Stimulated activated CD8-positive, alpha-beta memory T cell treated with anti-CD3 and anti-CD28 coated beads, Interleukin-2, amount 100 ng/mL, for 48 hours (primary cell): ENCODE measurements at places on chromosomes 1 and 21.

DNA sequence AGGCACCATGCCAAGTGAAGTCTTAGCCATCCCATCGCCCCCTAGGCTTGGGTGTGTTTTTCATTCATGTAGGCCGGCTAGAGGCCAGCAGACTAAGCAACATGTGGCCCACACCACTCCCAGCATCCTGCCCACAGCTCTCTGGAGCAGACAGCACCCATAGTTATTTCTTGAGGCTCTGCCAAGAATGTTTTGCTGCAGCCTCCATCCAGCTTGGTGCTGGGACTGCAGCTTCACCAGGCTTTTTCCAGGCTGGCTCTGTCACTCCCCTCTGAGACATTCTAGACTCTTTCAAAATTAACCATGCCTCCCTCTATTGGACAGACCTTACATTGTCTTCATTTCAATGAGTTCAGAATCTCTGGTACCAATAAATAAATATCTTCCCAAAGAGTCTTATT is 104.2 kb downstream of the DUSP10 start:
- DNase-seq, result no peak

GRCh38 chr1:55593298-55593697 is 378.1 kb upstream of the USP24 start:
- no peak for DNase-seq

DNA sequence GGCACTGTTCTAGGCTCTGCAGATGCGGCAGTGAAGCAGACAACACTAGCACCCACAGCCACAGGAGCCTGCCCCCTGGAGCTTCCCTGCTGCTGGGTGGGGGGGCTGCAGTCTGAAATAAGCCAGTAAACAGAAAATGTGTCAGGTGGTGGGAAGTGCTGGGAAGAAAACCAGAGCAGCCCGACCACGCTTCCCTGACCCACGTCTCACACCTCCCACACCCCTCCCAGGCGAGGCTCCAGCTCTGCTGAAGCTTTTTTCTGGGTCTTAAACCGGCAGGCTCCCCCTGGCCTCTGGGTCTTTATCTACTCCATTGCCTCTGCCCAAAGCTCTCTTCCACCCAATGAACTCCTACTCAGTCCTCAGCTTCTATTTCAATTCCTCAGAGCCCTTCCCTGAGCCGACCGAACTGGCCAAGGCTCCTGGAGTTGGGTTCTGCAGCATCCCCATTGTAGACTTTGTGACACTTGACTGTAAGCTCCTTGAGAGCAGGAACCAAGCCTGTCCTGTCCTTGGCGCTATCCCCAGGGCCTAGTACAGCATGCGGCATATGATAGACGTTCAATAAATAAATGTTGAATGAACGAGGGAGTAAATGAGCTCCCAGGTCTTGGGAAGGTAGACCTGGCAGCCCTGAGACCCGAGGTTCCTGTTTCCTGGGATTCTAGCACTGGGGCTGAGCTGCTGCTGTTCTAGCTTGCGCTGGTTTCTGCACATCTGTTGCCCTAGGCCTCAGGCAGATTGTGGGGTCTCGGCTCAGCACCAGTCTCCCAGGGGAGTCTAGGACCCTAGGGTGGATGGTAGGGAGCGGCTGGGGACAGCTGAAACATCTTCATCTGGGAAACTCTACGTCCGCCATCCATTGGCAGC is 18.4 kb downstream of the MIIP start:
- DNase-seq, result no peak

DNA sequence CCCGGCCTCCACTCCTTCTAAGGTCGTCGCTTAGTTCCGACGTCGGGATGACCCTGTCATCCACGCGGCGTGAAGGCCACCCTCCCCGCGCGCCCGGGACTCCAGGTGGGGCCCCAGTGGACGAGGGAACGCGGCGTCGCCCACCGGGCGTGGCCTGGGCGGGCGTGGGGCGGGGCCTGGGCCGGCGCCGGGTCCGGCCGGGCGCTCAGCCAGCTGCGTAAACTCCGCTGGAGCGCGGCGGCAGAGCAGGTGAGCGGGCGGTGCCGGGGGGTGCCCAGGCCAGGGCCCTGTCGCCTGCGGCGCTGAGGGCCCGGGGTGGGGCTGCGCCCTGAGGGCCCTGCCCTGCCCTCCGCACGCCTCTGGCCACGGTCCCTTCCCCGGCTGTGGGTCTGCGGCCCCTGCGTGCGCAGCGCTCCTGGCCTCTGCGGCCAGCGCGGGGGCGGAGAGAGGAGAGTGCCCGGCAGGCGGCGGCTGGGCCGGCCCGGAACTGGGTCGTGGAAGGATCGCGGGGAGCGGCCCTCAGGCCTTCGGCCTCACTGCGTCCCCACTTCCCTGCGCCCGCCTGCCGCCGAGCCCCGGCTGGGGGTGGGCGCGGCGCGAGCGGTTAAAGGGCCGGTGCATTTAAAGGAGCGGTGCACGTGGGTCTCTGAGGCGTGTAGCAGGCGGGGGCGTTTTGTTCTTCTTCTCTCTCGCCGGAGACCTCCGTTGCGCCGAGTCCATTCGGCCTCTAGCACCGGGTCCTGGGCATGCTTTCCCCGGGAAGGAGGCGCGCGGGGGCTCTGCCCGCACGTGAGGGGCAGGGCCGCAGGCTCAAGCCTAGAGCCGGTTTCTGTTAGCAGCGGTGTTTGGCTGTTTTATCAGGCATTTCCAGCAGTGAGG is at the start of gene PSEN2:
Gene PSEN2, plus strand, starts transcription at position 216 of the 879 bp plus-strand sequence. CDS start 11,292 bp downstream, outside the sequence.
- DNase-seq, result peak; percentile 59

DNA sequence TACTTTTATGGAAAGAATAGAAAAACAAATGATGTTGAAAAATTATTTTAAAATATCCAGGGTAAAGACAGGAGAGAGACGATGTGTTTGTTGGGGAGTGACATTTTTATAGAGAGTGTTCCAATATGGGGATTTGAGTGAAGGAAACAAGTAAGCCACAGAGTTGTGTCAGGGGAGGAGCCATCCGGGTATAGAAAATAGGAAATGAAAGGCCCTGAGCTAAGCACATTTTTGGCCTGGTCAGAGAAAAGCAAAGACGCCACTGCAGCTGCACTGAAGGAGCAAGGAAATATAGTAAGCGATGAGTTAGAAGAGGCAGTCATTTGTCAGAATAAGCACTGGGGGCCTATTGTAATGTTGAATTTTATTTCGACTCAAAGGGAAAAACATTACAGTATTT is 107.3 kb upstream of the ADGRL4 start:
- DNase-seq, result no peak

GRCh38 chr21:36203603-36203889 is 46.9 kb downstream of the DOP1B start:
- DNase-seq, result peak; percentile 34

- no peak for DNase-seq
Measured at GRCh38 chr1:113391649-113392271, 1.4 kb downstream of the MAGI3 start.

DNA sequence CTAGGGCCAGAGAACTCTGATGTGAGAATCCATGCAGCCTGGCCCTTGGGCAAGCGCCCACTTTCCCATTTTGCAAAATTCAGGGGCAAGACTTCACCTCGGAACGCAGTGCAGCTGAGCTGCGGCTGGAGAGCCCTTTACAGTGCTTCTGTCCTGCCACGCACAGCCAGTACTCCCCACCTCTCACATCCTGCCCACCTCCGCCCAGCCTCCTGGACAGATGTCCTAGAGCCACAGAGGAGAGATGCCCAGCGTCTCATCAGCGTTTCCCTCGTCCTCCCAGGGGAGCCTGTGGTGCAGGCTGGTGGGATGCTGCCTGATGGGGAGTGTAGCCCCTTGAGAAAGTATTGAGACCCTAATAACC is 29.6 kb downstream of the RUNX3 start:
- no peak for DNase-seq

- DNase-seq, result no peak
Measured at GRCh38 chr1:197908716-197909220, 6.3 kb downstream of the C1orf53 start.

- DNase-seq, result no peak
Measured at GRCh38 chr1:154847891-154848290, 22.2 kb downstream of the KCNN3 start.

DNA sequence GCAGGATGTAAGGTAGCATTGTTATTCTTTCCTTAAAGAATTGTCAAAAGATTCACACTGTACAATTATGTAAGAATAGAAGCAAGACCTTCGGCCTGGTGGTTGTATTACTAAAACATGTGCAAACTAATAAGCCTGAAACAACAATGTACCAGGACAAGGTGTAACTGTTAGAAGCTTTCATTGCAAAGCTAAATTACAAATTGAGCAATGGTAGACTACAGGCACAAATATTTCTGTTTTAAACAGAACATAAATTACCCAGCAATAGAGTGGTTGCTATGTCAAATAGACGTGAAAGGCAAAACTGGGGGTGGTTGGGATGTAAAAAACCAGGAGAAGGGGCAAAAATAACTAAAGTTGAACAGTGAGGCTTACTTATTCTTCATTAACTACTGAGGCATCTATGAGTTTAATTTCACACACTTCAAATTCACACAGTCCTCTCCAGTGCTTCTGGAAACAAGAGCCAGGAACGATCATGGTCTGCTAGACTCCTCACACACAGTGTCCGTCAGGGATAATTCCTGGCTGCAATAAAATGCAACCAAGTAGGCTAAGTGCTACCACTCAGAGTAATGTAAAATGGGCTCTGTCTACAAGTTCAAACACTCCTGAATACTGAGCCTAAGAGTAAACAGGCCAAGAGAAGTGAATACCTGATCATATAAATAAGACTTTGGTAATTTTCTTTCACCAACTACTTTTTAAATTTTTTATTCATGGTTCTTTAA is 39.3 kb upstream of the C1orf198 start:
- no peak for DNase-seq

DNA sequence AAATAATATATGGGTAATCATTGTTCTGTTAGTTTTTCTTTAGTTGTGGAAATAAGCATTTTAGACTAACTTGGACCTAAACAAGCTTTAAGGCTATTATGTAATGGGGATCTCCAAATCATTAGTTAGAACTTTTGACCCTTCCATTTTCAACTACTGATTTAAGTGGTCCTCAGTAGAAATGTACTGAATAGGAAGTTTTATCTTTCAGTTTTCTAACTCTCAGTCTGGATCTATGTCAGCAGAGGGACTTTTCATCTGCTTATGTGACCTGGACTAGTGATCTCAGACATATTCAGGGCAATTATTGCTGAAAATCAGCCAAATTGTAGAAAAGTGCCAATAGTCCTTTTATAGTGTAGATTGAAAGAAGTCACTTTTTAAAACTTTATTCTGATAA is 56.0 kb downstream of the SASS6 start:
- DNase-seq, result no peak

DNA sequence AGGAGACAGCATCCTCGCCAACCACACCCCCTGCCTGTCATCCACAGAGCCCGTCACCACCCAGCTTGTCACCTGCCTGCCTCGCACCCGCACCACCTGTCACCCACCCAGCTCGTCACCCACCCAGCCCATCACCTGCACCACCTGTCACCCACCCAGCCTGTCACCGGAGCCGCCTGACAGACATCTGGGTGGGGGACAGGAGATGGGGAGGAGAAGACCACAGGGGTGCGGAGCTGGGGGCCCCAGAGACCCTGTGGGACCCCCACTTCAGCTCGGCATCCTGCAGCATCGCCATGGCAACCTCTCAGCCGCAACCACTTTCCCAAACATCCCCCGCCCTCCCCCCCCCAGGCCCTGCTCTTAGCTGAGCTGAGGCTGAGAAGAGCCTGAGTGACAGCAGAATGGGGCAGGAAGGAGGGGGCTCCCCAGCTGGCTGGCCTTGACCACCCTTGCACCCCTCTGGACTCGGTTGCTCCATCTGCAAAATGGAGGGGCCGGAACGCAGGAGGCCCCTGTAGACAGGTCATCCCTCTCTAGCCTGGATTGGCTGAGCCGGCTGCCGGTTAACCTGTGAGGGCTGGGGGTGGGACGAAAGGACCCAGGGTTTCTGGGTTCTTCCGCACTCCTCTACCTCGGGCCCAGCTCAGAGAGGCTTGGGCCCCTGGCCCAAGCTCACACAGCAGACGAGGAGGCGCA is 11.6 kb downstream of the AHDC1 start:
- DNase-seq, result no peak

DNA sequence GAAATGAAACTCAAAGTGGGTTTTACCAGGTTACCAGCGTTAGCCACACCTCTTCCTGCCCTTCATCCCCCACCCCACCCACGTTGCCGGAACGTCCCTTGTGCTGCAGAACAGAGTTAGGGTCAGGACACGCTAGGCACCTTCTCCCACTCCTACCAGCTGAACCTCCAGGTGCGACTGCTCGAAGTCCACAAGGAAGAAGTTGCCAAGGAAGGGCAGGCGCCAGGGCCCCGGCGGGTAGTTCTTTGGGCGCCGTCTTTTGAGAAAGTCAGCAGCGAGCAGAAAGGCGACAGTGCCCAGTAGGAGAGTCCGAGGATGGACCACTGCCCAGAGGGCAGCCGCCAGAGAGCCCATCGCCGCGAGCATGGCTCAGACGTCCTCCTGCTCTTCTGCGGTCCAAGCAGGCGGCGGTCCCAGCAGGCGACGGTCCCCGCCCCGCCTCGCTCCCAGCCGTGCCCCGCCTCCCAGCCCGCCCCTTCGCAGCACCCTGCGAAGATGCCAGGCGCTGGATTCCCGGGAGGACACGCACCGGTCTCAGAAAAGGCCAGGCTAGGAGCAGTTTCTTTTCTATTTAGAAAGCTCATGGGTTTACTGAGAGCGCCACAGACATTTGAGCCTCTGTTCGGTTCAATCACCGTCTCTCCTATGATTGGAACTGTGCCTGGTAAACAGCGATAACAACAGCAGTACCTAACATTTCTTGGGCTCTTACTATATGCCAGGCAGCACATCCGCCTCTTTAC is at the start of gene CYP2J2:
Gene CYP2J2, minus strand, starts transcription at position 393 of the 743 bp plus-strand sequence. Its CDS starts 27 bp downstream, at position 366.
- peak; percentile 31 for DNase-seq

DNA sequence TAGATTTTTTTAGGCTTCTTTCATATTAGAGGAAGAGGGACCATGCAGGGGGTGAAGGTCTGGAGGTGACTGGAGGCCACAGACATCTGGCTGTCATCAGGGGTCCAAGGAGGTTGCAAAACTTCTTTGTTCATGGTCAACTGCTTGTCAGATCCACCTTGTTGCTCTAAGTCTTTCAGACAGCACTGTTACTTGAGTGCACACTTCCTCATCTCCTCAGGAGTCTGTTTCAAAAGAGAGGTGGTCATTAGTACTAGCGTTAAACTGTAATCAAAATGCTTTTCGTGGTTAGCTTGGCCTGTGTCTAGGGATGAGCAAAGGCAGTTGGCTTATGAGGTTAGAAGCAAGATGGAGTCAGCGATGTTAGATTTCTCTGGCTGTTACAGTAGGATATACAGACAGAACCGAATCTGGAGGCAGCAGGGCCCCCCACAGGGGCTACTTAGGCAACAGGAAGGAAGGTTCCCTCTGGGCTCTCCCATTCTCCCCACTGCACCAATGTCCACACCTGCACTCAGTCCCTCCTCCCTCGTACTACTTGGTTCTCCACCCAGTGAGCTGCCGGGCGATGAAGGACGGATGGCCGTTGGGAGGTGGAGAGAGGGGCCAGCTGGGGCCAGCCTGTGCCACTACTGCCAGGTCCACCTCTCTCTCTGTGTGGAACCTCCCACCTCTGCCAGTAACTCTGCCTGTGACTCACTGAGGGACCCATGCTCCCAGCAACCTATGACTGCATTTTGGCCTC is 57.2 kb downstream of the TOR1AIP2 start:
- no peak for DNase-seq

- DNase-seq, result no peak
Measured at GRCh38 chr1:167538657-167539056, 14.9 kb downstream of the CREG1 start.

GRCh38 chr1:248733566-248733965 is 22.0 kb downstream of the LYPD8 start:
- no peak for DNase-seq

- DNase-seq, result no peak
Measured at GRCh38 chr1:100266741-100267140, 725 bp downstream of the RTCA start.
